ENCODE measurements at places on chromosomes 1 and 21.

DNA sequence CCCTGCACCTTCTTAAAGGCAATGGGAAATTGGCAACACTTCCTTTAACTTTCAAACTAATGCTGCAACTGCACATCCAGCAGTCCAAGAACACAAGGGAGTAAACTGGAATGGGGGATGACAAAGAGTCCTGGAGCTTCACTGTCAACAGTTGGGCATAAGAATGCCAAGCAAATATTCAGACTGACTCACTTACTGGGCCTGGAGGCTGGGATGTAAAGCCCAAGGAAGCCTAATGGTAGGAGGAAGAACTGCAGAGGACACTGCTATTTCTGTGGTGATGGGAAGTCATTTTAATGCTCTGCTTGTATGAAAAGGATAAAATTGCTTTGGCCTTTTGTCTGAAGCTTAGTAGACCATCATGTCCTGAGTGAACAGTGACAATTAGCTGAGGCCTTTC lies 15.7 kb upstream of the DMRTA2 start:
- DNase-seq = no peak

DNA sequence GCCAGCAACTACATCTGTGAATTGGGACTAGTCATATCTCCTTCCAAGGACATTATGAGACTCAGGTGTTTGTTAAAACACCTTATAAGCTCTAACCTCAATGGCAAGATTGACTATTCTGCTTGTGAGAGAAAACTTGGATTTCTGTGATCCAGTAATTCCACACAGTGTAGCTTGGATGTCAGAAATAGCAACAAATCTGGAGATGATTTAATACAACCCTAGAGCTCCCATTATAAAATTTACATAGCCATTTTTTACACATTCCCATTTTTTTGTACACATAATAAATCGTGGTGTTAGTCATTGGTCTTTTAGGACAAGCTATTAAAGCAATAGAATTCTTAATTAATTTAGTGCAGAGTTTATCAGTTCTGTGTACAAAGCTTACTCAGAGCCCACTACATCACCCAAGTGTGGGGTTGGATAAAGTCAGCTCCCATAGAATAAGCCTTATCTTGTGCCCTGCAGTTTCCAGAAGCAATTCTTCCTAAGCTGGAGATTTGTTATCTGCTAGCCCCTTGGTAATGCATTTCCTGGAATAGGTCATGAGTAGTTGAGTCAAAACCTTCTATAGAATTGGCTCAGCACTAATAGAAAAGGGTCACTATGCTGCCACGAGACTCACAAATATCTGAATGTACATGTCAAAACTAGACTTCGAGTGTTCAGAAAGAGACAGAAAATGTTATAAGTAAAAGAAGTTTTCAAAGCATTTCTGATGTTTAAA lies 434.0 kb upstream of the RUNX1 start:
- no peak for DNase-seq

DNA sequence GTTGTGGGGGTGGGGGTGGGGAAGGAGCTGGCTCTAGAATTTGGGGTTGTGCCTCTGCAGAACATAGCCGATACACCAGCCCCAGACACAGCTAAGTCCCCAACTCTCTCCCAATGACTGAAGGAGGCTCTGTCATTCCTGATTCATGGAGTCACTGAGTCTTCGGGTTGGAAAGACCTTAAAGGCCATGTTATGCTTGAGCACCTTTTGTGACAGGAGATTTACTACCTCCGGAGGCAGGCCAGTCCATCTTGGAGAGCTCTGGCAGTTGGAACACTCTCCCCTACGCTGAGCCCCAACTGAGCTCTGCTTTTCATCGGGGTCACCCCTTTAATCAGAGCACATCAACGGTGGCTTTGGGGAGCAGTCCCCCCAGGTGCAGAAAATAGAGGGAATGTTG lies 284.4 kb upstream of the GJB5 start:
- no peak for DNase-seq

DNA sequence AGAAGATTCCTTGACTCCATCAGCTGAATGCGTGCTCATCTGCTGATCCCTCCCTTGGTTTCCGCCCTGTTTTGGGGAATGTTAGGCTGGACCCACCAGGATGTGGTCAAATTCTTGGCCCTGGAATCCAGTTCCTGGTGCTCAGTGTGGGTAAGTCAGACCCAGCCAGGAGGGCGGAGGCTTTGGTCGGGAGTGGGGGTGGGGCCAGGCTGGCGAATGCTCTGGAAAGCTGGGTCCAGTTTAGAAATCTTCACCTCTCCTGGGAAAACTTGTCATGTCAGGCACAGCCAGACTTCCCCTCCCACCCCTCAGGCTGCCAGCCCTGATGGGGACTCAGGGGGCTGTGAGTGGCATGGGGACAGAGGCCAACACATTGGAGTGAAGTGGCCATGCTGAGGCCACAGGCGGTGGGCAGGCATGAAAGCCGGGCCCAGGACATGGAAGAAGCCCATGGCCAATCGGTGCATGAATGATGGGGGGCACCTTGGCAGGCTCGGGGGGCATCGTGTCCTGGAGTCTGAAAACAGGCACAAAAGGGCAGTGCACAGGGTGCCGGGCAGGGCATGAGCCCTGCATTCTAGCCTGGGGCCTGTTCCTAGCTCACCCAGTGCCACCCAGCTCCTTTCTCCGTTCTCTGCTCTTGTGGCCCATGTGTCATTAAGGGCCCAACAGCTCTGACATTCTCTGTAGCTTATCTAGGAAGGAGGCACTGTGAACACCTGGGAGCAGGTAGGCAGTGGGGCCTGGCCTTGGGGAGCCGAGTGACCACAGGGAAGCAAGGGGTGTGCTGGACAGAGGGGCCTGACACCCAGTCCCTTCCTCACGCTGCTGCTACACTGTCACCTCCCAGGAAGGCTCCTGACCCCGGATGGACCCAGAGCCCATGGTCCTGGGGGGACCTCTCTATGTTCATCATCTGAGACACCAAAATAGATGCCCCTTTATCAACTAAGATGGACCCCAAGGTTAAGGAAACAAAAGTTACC lies 14.6 kb upstream of the PADI1 start:
- no peak for DNase-seq

- no peak for DNase-seq
Measured at GRCh38 chr1:186113461-186113860, 261.6 kb downstream of the TPR start.
